ENCODE measurements at places on chromosomes 7 and 10.

GRCh38 chr10:57818522-57818921, 449.2 kb downstream of the IPMK start:
- no peak for DNase-seq

- no peak for DNase-seq
These were observed 75.5 kb downstream of the PAPSS2 start for GRCh38 chr10:87734987-87735827.

- no peak for DNase-seq
These were observed 17.4 kb upstream of the SLC35G1 start for GRCh38 chr10:93876381-93876780.

- DNase-seq, result peak; percentile 35
These were observed 145.0 kb downstream of the RNF216 start for GRCh38 chr7:5636446-5636835.

GRCh38 chr7:74579800-74580685, 77.5 kb upstream of the GTF2I start:
- DNase-seq, result no peak

DNA sequence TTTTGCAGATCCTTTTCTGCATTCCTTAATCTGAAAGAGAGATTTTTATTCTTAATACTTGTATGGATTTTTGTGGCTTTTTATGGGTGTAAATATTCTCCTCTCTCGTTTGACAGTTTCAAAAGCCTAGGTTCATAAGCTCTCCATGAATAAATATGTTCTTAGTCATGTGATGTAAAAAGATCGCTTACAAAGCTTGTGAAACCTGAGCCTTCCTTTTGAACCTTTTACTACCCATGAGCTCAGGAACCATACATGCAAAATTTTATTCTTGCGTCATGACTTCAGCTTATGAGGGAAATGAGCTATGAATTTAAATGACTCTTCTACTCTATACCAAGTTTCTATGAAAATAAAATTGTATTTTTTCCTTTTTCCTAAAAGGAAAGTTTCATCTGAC, 98.7 kb downstream of the POLL start:
- DNase-seq, result peak; percentile 12

GRCh38 chr10:102085336-102085735, 20.2 kb downstream of the HPS6 start:
- DNase-seq, result no peak

DNA sequence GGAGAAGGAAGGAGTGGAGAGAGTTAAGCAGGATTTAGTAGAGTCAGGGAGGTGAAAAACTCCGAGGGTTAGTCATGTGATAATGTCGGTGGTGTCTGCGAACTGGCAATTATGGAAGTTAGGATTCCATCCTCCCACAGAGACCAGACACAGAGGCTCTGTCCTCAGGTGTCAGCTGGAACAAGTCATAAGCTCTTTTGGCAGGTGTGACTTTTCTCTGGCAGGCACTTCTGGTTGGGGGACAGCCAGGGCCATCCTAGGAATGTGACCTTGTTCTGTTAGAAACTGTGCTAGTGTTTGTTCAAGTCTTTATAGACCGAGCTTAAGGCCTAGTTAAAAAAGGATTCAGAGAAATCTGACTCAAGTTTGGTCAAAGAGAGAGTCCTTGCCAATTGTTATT, 371.0 kb downstream of the DPP6 start:
- no peak for DNase-seq

DNA sequence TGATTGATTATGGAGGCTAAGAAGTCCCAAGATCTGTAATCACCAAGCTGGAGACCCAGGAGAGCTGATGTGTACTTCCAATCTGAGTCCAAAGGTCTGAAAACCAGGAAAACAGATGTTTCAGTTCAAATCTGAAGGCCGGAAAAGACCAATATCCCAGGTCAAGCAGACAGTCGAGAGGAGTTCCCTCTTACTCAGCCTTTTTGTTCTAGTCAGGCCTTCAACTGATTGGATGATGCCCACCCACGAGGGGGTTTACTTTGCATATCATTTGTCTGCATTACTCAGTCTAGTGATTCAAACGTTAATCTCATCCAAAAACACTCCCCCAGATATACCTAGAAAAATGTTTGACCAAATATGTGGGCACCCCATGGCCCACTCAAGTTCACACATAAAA, 7.4 kb upstream of the ARID5B start:
- DNase-seq, result no peak

DNA sequence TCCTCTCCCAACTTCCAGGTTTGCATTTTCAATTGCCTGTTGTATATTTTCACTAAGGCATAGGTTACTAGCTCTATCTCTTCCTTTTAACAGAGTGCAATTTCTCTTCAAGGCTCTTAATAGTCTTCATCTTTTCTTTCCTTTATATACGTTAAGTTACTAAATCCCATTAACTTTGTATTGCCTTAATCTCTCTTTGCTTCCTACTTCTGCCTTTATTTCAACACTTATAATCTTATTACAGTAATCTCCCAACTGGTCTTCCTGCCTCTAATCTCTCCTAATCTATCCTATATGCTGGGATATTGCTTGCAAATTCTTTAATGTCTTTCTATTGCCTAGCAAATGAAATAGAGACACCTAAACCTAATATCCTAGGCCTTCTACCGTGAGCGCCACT, 26.1 kb downstream of the ST7 start:
- DNase-seq, result no peak

Data from DMS 273 treated with DMSO at 0.1 percent for 48 hours (cell line).